ENCODE measurements at places on chromosomes 2 and 18. TPM values are rescaled to one million over a fixed set of nuclear protein-coding genes. Genes with fewer than 3 reads are reported as not detected.

The KLHL29 gene
- total RNA-seq, result 1.0 TPM

The SCYGR4 gene
- not detected for total RNA-seq

The FIGN gene
- total RNA-seq, result not detected

The CRACDL gene
- total RNA-seq, result 1.6 TPM

The KCNE4 gene
- total RNA-seq, result under 0.01 TPM

The ANKRD30BL gene
- total RNA-seq, result not detected

The RGPD3 gene
- total RNA-seq, result 1.5 TPM

The BOLL gene
- 0.10 TPM for total RNA-seq

The POMC gene
- 2.3 TPM for total RNA-seq

The PRSS56 gene
- total RNA-seq, result not detected

The PSMD1 gene
- 40.3 TPM for total RNA-seq

The RANBP2 gene
- total RNA-seq, result 281 TPM

The FAP gene
- not detected for total RNA-seq

The CCDC93 gene
- total RNA-seq, result 69.5 TPM

The LONRF2 gene
- 0.10 TPM for total RNA-seq

The CCNYL1 gene
- total RNA-seq, result 10.8 TPM

The SCN7A gene
- total RNA-seq, result under 0.01 TPM

The SERPINB12 gene
- total RNA-seq, result not detected

The GALNT3 gene
- total RNA-seq, result 20.4 TPM

The BCL2 gene
- 78.2 TPM for total RNA-seq

The ALPG gene
- not detected for total RNA-seq

The PUM2 gene
- 88.9 TPM for total RNA-seq

The ZNF385B gene
- not detected for total RNA-seq

The DLGAP1 gene
- 0.42 TPM for total RNA-seq

The NEU2 gene
- not detected for total RNA-seq

The MLPH gene
- not detected for total RNA-seq

The GPR17 gene
- total RNA-seq, result not detected

The SALL3 gene
- total RNA-seq, result under 0.01 TPM

The SLC25A52 gene
- 0.10 TPM for total RNA-seq

The NETO1 gene
- total RNA-seq, result 1.5 TPM

The TBR1 gene
- 0.10 TPM for total RNA-seq

The EPHA4 gene
- total RNA-seq, result 19.0 TPM

The KCNJ3 gene
- not detected for total RNA-seq

The ID2 gene
- total RNA-seq, result 717 TPM

The MAP3K19 gene
- total RNA-seq, result not detected

The CELF4 gene
- total RNA-seq, result not detected

The LDLRAD4 gene
- 50.9 TPM for total RNA-seq

The STPG4 gene
- total RNA-seq, result 1.2 TPM

The GTF2A1L gene
- total RNA-seq, result not detected

The ATP6V1B1 gene
- not detected for total RNA-seq

The CLEC4F gene
- 0.21 TPM for total RNA-seq

The ITGA6 gene
- 116 TPM for total RNA-seq

The ANKRD30B gene
- total RNA-seq, result not detected

The POTEI gene
- under 0.01 TPM for total RNA-seq

The TMEM237 gene
- total RNA-seq, result 4.2 TPM

The TSPYL6 gene
- not detected for total RNA-seq

The CDH7 gene
- not detected for total RNA-seq

The NEURL3 gene
- 0.52 TPM for total RNA-seq

The NPHP1 gene
- total RNA-seq, result 0.52 TPM

The SCYGR6 gene
- total RNA-seq, result not detected

The PAX8 gene
- total RNA-seq, result 0.31 TPM

The TMEM163 gene
- total RNA-seq, result 0.63 TPM

The FEV gene
- total RNA-seq, result not detected

The SULT1C2 gene
- total RNA-seq, result not detected

The SNORC gene
- under 0.01 TPM for total RNA-seq

The SKA1 gene
- 0.73 TPM for total RNA-seq

Data from mononuclear cell (primary cell).